ENCODE measurements at places on chromosomes 3 and 15. TPM values are rescaled to one million over a fixed set of nuclear protein-coding genes. Genes with fewer than 3 reads are reported as not detected.

Gene KY
- 0.52 TPM for total RNA-seq

Gene OR5K2
- total RNA-seq = not detected

Gene IMP3
- 84.3 TPM for total RNA-seq

Gene ALDH1A2
- total RNA-seq = 1.7 TPM

Gene CHRFAM7A
- 12.7 TPM for total RNA-seq

Gene ADGRG7
- not detected for total RNA-seq

GRCh38 chr3:184188080-184188479 lies 2.1 kb downstream of the ABCF3 start:
- no peak for DNase-seq
- peaks cover 30% of the 10 kb centered on the region for H3K4me1 ChIP-seq
- H3K27me3 ChIP-seq = no peaks in the 10 kb centered on the region
- no peak overlapping the region for H3K27ac ChIP-seq
- H3K36me3 ChIP-seq = peaks cover 5% of the 10 kb centered on the region
- peak overlapping the region; percentile 96 for H3K4me3 ChIP-seq

DNA sequence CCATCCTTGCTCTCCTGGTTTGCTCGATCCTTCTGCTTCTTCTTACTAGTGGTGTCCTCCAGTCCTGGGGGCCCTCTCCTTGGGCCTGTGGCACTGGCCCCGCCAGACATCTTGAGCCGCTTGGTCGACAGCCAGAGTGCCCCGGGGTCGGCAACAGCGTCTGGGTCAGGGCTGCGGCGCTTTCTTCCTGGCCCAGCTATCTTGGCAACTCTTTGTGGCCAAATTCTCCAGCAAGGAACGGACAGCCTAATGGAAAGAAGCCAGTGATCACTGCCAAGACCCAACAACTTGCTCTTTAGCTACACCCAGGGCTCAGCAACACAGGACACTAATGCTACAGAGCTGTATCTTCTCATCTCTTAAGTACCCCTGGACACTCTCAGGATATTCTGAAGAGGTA lies 1.6 kb downstream of the USP19 start:
- no peaks in the 10 kb centered on the region for H3K27me3 ChIP-seq
- peak overlapping the region; percentile 90 for H3K4me3 ChIP-seq
- DNase-seq = no peak
- H3K36me3 ChIP-seq = peaks cover 4% of the 10 kb centered on the region
- H3K4me1 ChIP-seq = peaks cover 5% of the 10 kb centered on the region
- H3K27ac ChIP-seq = no peak overlapping the region

DNA sequence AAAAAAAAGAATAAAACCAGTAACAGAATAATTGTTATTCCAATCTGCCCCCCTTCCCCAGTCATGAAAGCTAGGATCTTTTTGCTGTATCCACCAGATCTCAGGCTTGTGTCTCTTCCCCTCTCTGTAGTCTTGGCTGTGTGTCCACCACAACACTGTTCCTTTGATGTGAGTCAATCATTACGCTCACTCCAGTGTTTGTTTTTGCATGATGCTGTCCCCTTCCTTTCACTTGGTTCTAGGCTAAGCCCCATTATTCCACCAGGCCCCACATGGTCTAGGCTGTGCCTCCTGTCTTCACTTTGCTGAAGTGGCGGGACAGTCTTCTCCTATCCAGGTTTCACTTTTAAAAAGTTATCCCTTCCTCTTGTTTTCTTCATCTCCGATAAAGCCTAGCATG lies 13.6 kb downstream of the ACKR2 start:
- no peak overlapping the region for H3K27ac ChIP-seq
- H3K4me1 ChIP-seq = peaks cover 14% of the 10 kb centered on the region
- no peak for DNase-seq
- H3K27me3 ChIP-seq = peaks cover 12% of the 10 kb centered on the region

DNA sequence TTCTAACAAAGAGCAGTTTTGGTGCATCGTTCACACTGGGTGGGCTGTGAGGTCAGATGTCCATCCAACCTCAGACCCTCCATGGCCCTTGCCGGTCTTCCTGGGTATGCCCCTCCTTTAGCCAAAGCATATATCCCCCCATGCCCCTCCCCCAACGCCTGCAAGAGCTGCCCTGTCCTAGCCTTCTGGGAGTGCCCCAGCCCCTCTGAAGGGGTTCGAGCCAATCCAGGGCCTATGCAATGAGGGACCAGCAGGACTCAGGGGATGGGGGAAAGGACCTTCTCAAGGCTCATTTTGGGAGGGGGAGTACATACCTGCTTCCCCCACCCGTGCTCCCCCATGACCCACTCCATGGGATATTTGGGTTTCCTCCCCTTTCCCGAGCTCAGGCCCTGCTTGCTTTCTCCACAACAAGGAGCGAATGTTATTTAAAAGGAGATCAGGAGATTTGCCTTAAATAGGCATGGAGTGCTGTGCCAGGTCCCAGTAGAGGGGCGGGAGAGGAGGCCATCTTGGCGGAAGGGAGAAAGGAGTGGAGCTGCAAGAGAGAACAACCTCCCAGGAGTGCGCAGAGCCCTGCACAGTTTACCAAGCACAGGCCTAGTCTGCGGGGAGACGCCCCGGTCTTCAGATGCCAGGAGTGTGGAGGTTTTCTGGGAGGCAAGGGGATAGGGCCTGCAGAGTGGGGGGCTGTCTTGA lies 18.2 kb downstream of the PIF1 start:
- H3K27ac ChIP-seq = peak overlapping the region; percentile 43
- H3K4me3 ChIP-seq = no peak overlapping the region
- no peak for DNase-seq
- H3K27me3 ChIP-seq = peaks cover 6% of the 10 kb centered on the region
- H3K36me3 ChIP-seq = no peaks in the 10 kb centered on the region

GRCh38 chr3:59251869-59252268 lies 202.0 kb upstream of the CFAP20DC start:
- H3K27ac ChIP-seq = no peak overlapping the region
- no peak overlapping the region for H3K4me3 ChIP-seq
- DNase-seq = no peak
- no peaks in the 10 kb centered on the region for H3K36me3 ChIP-seq

DNA sequence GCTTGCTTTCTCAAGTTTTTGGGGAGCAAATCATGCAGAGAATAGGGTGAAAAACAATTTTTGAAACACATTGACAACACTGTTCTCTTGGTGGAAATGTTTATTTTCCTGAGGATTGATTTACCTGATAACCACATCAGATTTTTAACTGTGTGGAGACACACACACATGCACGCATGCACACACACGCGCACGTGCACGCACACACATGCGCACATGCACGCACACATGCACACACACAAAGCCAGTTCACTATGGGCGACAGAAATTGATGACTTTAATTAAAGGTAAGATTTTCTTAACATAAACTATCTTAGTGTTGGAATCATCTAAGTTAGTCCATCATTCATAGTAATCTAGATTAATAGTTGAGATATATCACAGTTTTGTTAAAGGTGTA lies 15.3 kb downstream of the LMLN start:
- H3K4me1 ChIP-seq = peaks cover 5% of the 10 kb centered on the region
- H3K4me3 ChIP-seq = no peak overlapping the region
- no peaks in the 10 kb centered on the region for H3K27me3 ChIP-seq
- peaks cover 12% of the 10 kb centered on the region for H3K36me3 ChIP-seq

DNA sequence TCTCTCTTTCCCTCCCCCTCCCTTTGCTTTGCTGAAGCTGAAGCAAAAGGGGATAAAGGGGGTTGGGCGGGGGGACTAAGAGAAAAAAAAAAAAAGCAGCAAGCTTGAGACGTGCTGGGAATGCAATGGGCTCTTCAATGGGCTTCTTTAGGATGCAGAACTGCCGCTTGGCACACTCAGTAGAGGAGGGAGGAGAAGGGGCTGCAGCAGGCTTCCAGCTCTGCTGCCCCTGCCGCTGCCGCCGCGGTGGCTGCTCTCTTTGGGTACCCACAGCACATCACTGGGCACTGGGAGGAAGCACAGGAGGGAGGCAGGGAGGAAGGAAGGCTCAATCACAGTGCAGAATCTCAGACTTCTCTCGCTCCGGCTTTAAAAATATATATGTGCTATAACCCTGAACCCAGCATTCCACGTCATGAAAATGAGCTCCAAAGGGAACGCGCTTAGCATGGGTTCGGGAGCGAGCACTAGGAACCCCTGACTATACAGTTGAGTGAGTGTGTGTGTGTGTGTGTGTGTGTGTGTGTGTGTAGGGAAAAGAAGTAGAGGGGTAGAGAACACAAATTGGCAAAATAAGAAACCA lies 3.5 kb downstream of the SLITRK3 start:
- peak overlapping the region; percentile 85 for H3K27ac ChIP-seq
- peak overlapping the region; percentile 97 for H3K4me3 ChIP-seq
- peaks cover 71% of the 10 kb centered on the region for H3K27me3 ChIP-seq
- DNase-seq = peak; percentile 20

GRCh38 chr3:5579139-5579602 lies 391.7 kb downstream of the EDEM1 start:
- DNase-seq = no peak
- no peaks in the 10 kb centered on the region for H3K27me3 ChIP-seq
- H3K27ac ChIP-seq = no peak overlapping the region
- H3K36me3 ChIP-seq = no peaks in the 10 kb centered on the region

- peak overlapping the region; percentile 99 for H3K4me3 ChIP-seq
- H3K36me3 ChIP-seq = peaks cover 21% of the 10 kb centered on the region
- no peaks in the 10 kb centered on the region for H3K27me3 ChIP-seq
- no peak overlapping the region for H3K27ac ChIP-seq
- peaks cover 53% of the 10 kb centered on the region for H3K4me1 ChIP-seq
Measured at GRCh38 chr15:43795997-43796396, 3.9 kb downstream of the SERF2 start.

DNA sequence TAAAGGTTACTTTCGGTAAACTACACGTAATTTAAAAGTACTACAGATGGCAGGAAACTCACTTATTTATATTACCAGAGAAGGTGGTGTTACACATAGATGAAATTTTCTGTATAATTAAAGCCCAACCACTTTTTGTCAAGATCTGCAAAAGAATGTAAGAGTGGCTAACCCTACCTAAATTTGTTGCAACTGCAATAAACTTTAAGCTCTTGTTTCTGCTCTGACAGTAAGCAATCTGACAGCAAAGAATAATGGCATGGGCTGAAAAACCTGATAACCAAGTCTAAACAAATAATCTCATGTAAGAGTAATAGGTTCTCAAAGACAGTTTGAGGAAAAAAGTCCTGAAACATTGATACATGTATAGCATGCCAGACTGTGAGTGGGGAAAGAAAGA lies 897.3 kb downstream of the TUSC7 start:
- H3K27me3 ChIP-seq = no peaks in the 10 kb centered on the region
- H3K4me1 ChIP-seq = peaks cover 11% of the 10 kb centered on the region
- no peaks in the 10 kb centered on the region for H3K36me3 ChIP-seq
- H3K27ac ChIP-seq = no peak overlapping the region

DNA sequence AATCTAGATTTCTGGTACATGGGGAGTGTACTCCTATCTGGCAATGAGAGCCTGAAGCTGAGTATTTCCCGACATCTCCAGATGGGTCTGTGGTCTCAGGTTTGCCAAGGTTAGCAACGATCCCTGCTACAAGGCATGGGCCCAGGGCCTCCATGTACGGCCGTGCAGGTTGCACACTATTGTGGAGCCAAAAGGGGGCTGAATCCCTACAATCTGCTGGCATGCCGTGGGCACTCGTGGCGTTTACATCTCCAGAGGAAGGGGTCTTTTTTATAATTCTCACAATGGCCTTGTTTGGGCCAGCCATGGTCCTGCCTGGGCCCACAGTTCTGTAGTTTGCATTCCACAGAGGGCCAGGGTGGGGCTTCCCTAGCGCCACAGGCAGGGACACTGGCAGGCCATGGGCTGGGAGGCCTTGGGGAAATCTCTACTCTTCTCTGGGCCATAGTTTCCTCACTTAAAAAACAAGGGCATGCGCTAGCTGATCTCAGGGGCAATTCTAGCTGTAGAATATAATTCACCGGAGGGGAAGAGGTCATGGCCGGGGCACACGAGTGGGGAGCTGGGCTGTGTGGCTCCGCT lies 68.9 kb upstream of the TLE3 start:
- peaks cover 23% of the 10 kb centered on the region for H3K4me1 ChIP-seq
- H3K27me3 ChIP-seq = peaks cover 8% of the 10 kb centered on the region
- no peak overlapping the region for H3K27ac ChIP-seq
- no peaks in the 10 kb centered on the region for H3K36me3 ChIP-seq
- H3K4me3 ChIP-seq = no peak overlapping the region
- no peak for DNase-seq

DNA sequence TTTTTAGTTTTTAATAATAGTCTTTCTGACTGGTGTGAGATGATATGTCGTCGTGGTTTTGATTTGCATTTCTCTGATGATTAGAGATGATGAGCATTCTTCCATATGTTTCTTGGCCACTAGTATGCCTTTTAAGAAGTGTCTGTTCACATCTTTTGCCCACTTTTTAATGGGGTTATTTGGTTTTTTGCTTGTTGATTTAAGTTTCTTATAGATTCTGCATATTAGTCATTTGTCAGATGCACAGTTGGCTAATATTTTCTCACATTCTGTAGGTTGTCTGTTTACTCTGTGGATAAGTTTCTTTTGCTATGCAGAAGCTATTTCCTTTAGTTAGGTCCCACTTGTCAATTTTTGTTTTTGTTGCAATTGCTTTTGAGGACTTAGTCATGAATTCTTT lies 185.4 kb downstream of the SUCNR1 start:
- H3K27me3 ChIP-seq = no peaks in the 10 kb centered on the region
- H3K36me3 ChIP-seq = no peaks in the 10 kb centered on the region
- no peak overlapping the region for H3K4me3 ChIP-seq
- no peaks in the 10 kb centered on the region for H3K4me1 ChIP-seq

DNA sequence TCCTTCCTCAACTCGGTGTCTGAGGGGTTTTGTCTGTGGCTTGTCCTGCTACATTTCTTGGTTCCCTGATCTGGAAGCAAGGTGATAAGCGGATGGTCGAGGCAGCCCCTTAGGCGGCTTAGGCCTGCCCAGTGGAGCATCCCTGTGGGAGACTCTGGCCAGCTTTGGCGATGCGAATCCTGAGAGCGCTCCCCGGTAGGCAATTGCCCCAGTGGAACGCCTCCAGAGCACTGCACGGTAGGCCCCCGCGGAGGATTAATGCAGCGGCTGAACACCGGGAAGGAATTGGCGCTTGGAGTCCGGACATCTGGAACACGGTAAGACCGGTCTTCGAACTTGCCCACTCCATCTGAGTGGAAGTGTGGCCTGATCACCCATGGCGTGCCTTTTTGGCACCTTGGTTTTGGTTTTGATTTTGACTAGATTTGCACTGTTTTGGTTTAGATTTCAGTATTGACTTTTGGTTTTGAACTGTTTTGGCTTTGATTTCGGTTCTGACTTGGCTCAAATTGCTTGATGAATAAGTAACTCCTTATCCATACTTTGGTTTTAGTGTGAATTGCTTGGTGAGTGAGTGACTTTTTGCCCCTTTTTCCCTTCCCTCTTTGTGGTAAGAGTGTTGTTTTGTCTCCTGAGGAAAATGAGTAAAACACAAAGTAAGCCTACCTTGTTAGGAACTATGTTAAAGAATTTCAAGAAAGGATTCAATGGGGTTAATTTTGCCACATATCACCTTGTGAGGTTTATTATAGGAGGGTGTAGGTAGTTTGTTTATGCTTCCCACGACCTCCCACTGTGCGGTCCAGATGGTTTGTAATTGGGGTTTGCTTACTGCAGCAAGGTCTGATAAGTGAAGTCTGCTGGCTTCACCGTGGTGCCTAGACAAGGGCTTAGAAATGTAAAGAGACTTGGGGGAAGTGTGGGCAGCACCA lies 27.1 kb upstream of the GPR156 start:
- no peak for DNase-seq
- no peaks in the 10 kb centered on the region for H3K4me1 ChIP-seq
- no peak overlapping the region for H3K27ac ChIP-seq
- no peak overlapping the region for H3K4me3 ChIP-seq

Data from neural crest cell (in vitro differentiated cells).